ENCODE measurements at places on chromosomes 6 and 20.

DNA sequence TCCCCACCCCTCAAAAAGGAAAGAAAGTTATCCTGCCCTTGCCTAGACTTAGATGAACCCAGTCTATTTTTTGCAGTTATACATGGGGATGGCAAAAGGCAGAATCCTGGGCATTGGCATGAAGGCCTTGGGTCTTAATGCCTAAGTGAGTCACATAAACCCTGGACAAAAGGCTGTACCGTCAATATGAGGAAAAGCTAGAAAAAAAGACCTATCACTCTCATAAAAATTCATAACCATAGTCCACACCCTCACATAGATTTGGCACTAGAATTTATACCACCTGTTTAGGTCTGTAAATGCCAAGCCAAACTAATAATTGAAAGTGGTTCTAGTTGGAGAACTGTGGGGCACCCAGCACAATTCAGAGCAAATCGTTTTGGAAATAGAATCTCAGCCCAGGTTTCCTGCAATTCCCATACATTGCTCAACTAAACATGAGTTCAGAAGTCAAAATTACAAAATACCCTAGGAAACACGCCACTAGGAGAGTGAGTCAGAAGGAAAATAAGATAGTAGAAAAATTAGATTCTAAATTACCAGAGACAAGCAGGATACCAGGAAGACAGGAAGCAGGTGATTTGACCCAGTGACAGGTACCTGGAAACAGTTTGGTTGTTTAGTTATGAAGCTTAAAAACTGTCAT is 70.4 kb upstream of the FUCA2 start:
- DNase-seq: peak; percentile 54

GRCh38 chr20:15582146-15582760 is 991.0 kb downstream of the KIF16B start:
- DNase-seq: no peak

GRCh38 chr6:113953346-113953745 is 17.6 kb downstream of the HDAC2 start:
- DNase-seq: peak; percentile 30

DNA sequence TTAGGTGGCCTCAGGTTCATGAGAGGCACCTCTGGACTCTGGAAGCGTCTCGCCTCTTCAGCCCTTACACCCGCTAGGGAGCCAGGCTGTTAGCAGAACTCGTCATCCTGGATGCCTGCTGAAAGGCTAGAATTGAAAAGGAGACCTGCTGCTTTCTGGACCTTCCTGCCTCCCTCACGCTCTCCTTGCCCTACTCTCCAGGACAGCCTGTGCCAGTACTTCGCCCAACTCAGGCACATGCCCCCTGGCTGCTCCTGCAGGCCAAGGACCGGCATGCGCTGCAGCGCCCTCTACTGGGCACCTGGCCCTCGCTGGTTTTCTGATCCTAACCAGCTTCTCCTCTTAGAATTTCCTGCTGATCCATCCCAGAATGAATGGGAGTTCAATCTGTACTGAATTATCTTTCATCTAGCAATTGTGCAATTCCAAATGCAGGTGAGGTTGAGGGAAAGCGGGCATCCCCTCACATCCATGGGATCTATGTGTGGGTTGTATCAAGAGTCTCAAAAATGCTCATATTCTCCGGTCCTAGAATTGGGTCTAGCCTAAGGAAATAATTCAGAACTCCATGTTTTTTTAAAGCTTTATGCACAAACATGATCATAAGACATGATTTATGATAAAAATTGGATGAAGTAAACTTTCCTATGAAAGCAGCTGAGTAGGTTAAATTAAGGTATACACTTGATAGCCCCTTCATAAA is 78.0 kb downstream of the PTPN1 start:
- DNase-seq: peak; percentile 88

DNA sequence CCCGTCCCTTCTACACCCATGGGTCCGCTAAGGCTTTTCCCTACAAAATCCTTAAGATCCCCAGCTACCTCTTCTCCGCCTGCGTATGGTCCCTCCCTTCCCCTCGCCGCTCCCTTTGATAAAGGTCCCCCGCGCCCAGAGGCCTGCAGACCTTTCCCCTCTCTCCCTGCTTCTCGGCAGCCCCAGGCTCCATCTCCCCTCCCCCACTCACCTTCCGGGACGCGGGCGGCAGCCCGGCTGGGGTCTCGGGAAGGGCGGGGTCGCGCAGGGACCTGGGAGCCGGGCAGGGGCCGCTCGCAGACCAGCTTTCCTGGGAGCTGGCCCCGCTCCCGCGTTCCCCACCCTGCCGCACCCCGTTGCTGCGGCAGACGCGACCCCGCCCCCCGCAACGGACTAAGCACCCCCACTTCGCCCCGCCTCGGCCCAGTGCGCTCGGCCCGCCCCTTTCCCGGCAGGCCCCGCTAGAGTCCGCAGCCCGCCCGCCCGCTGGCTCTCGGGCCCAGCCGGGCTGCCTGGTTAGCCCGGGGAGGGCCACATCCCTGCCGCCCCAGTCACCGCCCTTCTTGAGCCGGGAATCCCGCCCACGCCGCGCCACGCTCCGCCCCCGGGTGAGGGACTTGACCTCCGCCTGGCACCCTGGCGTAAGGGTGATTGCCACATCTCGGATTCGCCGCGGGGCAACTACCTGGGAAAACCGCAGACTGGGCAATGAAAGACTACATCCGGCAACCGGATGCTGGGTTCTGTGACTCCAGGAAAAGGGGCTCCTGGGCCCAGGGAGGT is at the start of gene FLOT1:
FLOT1 (minus strand) TSS at position 372 of the 783 bp plus-strand sequence. CDS start 498 bp downstream, outside the sequence.
- peak; percentile 96 for DNase-seq

Measured in GM03348 (cell line).